ENCODE measurements at places on chromosomes 2 and 18.

DNA sequence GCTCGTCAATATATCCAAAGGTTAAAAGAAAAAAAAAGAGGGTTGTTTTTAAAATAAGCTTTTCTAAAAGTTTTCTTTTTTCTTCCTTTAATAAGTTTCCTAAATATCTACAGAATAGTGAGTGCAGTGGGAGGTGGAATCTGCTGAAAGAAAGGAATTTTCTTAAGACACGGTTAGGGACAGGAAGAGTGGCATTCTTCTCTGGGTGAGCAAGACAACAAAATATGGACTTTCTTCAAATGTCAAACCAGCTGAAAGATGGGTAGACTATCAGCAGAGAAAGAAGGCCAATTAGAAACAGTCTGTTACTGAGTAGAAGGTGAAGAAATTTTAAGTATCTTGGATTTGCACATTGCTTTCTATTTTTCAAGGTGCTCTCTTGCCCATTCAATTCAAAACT is 222.7 kb upstream of the PIK3C3 start:
- no peak for DNase-seq

DNA sequence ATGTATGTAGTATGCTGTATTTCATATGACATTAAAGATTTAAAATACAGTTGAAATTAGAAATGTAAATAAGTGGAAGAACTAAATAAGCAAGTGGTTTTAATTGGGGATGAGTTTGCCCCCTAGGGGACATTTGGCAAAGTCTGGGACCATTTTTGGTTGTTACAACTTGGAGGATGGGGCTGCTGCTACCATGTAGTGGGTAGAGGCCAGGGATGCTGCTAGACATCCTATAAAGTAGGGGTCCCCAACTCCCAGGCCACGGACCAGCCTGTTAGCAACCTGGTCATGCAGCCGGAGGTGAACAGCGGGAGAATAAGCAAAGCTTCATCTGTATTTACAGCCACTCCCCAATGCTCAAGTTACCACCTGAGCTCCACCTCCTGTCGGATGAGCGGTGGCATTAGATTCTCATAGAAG is 27.9 kb upstream of the ASNSD1 start:
- DNase-seq, result peak; percentile 74

DNA sequence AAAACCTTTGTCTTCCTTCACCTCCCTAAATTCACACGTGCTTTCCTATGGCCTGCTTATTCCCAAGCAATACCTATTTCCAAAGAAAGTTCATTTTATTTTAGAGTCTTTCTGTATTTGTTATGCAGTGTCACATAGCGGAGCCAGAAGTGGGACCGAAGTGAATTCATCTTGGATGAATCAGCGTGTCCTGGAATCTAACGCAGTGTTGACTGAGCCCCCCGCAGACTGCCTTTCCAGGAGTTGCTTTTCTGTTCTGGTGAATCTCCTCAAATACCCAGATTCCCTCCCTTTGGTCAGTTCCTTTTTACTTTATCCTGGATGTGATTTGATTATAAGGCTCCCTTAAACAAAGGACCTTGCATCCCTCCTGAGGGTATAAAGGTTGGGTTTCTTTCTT is 10.8 kb downstream of the ALPP start:
- DNase-seq, result no peak

DNA sequence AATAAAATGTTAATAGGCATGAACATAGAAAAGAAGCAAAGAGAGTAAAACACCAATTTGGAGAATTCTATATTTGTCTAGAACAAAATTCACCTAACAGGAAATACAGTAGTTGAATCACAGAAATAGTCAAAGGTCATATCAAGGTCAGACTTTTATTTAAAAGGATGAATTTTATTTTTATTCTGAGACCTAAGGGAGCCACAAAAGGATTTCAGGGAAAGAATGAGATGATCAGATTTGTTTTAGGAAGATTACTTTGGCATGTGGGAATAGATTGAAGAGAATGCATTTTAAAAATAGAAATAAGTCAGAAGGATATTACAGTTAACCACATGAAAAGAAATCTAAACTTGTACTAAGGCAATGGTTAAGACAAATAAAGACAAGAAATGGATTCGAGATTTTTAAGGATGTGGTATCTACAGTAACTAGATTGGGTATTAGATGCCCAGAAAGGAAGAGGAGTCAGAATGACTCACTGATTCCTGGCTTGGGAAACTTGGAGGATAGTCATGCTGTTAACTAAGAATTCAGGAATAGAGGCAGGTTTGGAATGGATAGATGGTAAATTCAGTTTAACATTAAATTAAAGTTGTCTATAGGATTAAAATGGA is 56.0 kb downstream of the METTL4 start:
- no peak for DNase-seq

GRCh38 chr2:64750001-64750816 is 96.5 kb upstream of the SERTAD2 start:
- DNase-seq, result peak; percentile 61

Measured in hematopoietic multipotent progenitor cell (in vitro differentiated cells).